Stimulated activated CD8-positive, alpha-beta memory T cell treated with anti-CD3 and anti-CD28 coated beads, Interleukin-12 subunit alpha, Interleukin-12 subunit beta, amount 100 ng/mL, for 4 hours (primary cell): ENCODE measurements at places on chromosomes 12 and 14.
A peak's percentile ranks its signal among the peaks of the same experiment; 100 is the strongest.

DNA sequence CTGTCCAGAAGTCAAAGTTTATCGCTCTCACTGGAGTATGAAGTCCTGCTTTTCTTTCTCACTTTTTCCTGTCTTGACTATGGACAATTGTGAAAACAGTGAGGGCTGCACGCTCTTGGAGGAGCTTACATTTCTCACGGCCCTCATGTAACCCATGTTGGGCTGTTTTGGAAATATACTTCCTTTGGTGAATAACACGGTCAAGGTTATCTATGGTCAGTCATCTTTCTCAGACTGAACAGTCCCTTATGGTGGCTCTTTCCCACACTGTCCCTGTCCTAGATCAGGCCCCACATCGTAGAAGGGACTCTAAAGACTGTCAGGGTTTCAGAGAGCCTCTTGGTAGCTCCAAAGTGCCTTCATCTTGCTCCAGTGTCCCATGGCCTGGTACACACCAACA lies 7.2 kb downstream of the CCDC92 start:
- no peak for DNase-seq

DNA sequence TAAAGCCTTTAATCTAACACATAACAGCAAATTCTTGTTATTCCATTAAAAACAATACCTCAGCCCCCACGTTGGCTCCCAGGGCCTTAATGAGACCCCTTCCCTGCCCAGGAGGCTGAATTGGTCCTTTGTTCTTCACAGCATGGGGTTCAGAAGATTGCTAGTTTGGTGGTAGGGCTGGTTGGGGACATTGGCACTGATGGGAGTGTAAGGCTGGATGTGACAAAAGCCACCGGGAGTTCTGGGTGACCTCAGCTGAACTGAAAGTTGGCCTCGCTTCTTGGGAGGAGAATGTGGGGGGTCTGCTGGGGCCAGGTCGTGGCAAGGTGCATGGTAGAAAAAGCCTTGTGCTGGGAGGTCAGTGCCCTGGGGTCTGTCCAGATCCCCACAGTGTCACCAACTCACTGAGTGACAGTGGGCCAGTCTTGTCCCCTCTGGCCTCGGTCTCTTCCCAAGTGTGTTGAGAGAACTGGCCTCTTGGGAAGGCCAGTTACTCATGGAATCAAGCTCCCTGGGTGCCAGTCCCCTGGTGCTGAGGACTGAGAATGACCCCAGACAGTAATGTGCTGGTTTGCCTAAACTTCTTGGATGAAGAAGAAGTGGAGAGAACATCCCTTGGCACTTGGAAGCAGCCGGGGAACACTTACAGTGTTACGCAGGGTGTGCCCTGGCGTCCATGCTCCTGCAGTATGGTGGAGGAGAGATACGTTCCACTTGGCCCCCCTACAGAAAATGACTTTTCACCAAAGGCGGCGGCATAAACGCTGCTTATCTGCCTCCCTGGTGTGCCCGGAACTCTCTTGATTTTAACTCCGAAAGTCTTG lies 283.7 kb upstream of the RTL1 start:
- no peak for DNase-seq

GRCh38 chr12:55724226-55724939 lies 4.2 kb downstream of the RDH5 start:
- DNase-seq: peak; percentile 27

DNA sequence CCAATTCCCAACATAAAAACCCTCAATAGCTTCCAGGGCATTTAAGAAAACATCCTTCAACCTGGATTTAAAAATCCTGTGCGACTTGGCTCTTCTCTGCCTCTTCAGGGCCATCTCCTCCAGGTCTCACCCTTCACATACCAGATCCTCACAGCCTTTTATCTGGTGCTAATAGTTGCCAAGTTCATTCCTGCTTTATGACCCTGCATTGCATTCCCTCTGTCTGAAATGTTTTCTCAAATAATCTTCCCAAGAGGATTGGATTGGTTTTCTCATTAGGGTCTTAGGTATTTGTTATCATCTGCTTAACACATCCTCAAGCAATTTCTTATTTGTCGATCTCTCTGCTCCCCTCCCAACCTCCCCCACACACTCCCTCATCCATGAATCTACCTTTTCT lies 832.0 kb downstream of the GALC start:
- DNase-seq: no peak

DNA sequence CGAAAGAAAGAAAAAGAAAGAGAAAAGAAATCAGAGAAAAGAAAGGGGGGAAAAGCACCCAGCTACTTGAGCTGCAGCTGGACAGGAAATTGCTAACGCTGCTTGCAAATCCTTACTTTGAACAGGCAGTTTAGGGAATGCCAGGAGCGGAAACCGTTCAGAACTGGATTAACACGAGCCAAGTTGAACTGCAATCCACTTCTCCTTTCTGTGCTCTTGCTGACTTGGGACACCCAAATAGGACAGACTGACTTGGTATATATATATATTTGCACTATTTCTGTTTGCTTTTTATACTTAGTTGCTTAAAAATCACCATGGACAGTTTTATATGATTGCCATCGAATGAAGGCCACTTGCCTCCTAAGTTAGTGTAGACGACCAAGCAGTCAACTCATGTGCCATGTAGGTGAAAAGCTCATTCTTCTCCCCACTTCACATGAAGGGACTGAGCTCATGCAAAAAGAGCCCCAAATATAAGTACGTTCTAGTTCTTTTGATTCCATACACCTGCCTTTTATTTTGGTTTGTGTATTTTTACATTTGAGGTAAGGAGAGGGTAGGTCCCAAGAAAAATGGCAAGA lies 5.5 kb downstream of the DUSP6 start:
- no peak for DNase-seq

- no peak for DNase-seq
Measured at GRCh38 chr12:63949902-63950301, 105.4 kb downstream of the SRGAP1 start.

GRCh38 chr14:79965896-79966295 lies 245.4 kb downstream of the DIO2 start:
- no peak for DNase-seq
